Anterior cingulate cortex (tissue), 58 donors: ENCODE measurements at places on chromosomes 1 and 21.

DNA sequence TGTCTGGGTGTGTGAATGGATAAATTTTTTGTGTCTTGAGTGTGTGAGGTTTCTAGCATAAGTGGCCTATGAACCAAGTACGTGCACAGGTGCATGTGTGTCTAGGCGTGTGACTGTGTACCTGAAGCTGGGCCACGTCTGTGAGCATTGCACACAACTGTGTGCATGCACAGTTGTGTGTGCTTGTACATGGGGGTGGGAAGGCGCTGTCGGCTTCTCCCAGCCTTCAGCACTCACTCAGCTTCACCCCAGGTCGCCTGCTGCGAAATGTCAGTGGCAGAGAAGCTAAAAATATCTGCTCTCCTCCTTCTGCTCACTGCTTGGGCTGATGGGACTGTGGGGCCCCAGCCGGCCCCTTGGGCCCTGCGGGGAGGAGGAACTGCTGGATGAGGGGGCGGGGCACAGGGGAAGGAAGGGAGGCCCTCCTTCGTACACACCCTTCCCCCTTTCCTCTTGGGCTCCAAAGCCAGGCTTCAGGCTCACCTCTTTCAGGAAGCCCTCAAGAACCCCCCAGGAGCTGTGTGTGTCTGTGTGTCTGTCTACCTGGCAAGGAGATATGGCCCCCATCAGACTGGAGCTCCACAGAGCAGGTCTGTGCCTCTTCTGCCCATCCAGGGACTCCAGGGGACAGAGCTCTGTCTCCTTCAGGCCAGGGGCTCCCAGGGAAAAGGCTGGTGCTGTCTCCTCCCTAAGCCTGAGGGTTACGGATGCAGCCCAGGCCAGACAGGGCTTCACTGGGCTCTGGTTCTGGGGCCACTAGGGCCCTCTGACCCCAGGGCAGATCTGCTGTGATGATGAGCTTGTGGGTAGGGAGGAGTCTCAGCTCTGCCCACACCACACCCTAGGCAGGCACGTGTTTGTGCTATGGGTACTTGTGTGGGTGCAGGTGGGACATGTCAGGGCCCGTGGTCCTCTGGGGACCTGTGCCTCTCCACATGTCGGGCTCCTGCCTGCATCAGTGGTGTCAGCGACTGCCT, 35.6 kb upstream of the WASF2 start:
- DNase-seq: no peak

DNA sequence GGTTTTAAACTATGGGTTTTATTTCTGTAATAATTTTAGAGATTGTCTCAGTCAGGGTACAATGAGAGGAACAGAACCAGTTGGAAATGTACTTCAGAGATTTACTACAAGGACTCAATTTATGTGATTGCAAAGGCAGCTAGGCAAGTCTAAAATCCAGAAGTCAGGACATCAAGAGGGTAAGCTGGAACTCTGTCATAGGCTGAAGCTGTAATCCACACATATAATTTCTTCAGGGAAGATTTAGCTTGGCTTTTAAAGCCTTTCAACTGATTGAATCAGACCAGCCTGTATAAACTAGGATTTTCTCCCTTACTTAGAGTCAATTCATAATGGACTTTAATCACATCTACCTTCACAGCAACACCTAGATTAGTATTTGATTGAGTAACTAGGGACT, 24.3 kb upstream of the LELP1 start:
- no peak for DNase-seq

DNA sequence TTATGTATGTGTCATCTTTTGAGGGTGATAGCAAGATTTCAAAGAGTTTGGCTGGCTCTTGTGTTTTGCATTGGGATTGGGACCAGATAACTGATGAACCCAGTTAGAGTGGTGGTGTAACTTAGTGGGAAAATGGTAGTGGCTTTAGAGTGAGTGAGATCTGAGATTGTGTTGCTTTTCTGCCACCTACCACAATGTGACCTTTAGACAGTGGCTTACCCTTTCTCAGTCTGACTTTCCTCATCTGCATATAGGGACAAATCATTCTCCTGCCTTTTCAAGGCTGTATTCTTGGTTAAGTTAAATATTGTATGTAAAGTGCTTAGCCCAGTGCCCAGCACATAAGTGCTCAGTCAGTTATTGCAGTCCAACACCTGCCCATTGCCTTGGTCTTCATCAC, 31.3 kb downstream of the CENPF start:
- DNase-seq: no peak

DNA sequence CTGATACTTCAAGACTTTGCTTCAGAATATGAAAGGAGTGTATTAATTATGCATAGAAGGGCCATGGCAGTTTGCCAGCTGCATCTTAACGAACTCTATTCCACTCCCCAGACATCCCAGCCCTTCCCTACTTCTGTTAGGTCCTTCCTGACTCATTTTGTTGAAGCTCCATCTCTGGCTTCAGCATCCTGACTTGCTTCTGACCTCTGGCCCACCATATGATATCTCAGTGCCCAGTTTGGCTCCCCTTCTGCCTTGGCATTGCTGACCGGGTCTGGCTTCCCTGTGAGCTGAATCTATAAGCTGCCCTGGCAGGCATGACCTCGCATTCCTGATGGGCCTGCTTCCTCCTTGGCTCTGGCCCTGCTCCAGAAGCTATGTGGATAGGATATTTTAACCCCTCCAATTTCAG, 27.6 kb upstream of the ARHGAP29 start:
- no peak for DNase-seq

GRCh38 chr1:29810121-29811120, 574.1 kb downstream of the PTPRU start:
- no peak for DNase-seq

DNA sequence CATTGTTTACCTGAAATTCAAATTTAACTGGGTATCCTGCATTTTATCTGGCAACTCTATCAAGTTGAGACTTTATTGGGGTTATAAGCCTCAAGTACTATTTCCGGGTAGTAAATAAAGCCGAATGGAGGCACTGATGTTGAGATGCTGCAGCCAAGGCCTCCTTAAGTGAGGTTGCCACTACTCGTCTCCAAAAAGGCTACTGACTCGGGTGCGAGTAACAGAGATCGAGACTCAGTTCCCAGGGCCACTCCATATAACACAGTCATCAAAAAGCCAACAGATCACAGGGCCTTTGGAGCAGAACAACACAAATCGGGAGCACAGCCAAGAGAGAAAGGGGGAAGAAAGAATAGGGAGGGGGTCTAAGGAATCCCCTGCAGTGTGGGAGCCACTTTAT, 524 bp downstream of the COPA start:
- DNase-seq: no peak

- no peak for DNase-seq
Observed at GRCh38 chr1:54800899-54801759, at the start of gene TTC22. TTC22 (minus strand) TSS chr1:54801323; CDS start chr1:54801163, 160 bp downstream.

GRCh38 chr1:176775378-176775777, 312.4 kb downstream of the PAPPA2 start:
- no peak for DNase-seq

GRCh38 chr1:155970531-155971167, 7.7 kb downstream of the ARHGEF2 start:
- DNase-seq: peak; percentile 59

GRCh38 chr1:114043054-114043453, 63.8 kb downstream of the OLFML3 start:
- no peak for DNase-seq

- no peak for DNase-seq
Observed at GRCh38 chr1:154573168-154573510, 5.6 kb downstream of the CHRNB2 start.

DNA sequence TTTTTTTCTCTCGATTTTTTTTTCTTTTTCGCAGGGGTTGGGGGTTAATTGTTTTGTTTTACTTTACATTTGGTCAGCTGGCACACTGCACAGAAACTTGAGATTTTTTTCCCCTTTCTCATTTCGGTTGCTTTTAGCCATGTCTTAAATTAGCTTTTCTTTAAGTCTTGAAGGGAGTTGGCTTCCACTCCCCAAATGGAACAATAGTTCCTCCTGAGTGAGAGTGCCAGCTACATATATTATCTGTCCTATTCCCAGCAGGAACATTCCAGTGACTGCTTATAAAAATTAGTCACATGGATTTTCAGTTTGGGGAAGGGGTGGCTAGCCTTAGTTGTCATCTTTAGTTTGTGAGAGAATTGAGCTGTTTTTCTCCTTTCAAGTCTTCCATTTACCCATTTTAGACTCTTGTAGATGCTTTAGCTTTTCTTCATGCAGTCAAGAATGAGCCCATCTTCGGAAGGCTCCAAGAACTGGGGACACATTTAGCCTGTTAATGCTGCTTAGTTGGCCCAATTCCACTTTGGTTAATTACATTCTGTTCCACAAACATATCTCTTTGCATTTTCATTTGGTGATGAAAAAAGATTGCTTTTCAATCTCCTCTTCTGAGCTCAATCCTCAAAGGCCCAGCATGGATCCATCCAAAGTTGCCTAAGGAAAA, 510.1 kb upstream of the CXADR start:
- no peak for DNase-seq

GRCh38 chr1:1683104-1683905, 9.3 kb downstream of the SLC35E2B start:
- DNase-seq: no peak

DNA sequence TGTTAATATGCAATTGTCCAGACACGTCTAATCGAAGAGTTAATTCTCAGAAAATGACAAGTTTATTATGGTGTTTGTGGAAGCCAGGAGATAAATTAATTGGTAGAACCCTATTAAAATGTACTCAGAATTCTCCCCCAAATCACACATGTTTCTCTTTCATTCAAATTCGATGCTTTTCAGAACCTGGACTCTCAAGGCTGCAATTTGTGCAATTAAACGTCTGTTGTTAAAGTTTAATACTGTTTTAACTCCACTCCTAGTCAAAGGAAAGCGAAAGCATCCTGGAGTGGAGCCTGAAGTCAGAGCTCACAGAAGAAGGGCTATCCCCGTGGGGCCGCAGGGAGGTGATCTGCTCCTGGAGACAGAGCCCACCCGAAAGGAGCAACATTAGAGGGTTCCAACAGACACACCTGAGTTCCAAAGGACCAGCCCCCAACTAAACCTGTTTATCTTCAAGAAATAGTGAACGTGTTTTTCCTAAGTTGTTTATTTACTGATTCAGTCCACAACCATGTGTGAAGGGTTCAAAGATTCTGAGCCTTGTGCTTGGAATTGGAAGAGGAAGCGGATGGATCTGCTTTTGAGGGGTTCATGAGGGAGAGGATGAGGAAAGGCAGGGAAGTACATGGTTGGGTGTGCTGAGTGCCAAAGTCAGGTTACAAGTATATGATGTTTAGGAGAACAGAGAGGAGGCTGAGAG, 68.0 kb upstream of the AKT3 start:
- no peak for DNase-seq

GRCh38 chr1:19462781-19463503, 22.4 kb downstream of the CAPZB start:
- DNase-seq: no peak

DNA sequence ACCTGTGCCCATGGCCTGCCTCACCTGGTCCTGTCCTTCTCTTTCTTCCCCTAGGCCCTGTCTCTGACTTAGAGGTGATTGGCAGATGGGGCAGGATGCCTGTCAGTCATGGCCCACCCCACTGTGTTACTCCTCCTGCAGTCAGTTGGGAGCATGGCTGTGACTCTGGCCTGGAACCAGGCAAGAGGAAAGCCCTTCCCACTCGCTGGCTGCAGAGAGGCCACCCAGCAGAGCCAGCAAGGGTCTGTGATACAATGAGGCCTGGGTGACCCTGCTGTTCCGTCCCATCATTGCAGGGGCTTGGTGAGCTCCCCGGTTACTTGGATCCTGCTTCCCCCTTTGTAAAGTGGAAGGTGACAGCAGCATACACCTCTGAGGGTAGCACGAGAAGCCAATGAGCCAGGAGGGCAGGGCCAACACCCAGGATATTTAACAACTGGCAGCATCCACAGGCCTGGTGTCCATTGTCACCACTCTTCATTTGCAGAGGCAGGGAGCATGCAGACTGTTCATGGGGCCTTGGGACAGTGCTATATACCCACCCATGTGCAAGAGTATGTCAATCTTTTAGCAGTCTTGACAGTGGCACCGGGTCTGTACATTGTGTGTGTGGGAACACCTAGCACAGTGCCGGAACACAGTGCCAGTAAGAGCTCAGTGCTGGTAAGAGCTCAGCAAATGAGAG, 191.0 kb upstream of the C1orf174 start:
- DNase-seq: no peak

- DNase-seq: no peak
Observed at GRCh38 chr21:30629200-30629599, 5.8 kb upstream of the KRTAP20-2 start.

GRCh38 chr1:154406572-154406879, 1.4 kb downstream of the IL6R start:
- no peak for DNase-seq

DNA sequence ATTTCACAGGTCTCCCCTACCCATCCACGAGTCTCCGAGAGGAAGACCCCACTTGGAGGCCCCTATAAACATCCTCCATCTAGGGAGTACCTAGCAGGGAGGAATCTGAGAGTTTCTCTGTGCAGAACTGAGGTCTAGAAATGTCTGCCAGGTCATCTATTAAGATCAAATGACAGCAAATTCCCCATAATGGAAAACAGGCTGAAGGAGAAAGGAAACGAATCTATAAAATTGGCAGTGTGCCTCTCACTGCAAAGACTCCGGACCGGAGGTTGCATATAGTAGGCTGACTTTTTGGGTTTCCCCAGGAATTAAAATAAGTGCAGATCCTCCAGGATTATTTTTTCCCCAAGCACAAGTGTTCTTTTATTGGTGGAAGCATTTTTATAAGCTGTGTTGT, 57.7 kb downstream of the NMNAT2 start:
- DNase-seq: no peak

- DNase-seq: no peak
Observed at GRCh38 chr1:25256578-25256965, 9.3 kb upstream of the RSRP1 start.

DNA sequence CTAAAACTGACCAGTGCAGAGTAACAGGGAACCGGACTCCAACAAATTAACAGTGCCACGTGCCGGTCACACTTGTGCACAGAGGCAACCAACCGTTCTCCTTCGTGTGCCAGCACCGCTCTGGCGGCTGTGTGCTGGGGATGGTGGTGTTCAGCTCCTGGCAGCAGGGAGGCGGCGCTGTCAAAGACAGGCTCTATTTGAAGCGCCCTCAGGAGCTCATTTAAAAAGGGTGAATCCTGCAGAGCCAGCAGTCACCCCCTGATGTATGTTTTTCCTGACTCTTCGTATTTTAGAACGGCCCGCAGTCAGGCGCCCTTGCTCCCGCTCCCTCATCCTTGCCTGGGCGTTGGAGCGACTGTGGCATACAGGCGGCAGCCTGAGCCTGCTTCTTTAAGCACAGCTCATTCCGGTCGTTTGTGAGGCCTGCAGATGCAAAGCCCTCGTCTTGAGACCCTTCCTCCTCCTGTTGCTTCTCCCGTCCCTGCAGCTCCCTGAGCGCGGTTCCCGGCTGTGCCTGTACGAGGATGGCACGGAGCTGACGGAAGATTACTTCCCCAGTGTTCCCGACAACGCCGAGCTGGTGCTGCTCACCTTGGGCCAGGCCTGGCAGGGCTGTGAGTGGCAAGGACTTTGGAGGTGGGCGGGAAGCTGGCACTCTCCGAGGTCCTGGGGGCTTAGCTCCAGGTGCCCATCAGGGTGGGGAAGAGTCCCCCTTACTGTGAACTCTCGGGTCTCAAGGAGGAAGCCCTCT, 1.1 kb downstream of the DFFB start:
- peak; percentile 51 for DNase-seq

GRCh38 chr1:62995173-62995572, 211.2 kb downstream of the ATG4C start:
- no peak for DNase-seq

- DNase-seq: no peak
Observed at GRCh38 chr1:119606394-119606793, 41.7 kb downstream of the ZNF697 start.

- no peak for DNase-seq
Observed at GRCh38 chr1:177925006-177925405, 44.9 kb downstream of the SEC16B start.

GRCh38 chr1:203199816-203200571, 13.5 kb upstream of the CHI3L1 start:
- DNase-seq: no peak

- DNase-seq: no peak
Observed at GRCh38 chr1:190000365-190000872, 477.2 kb downstream of the BRINP3 start.
